ENCODE measurements at places on chromosomes 13 and 19.

- no peak for DNase-seq
Observed at GRCh38 chr19:2758601-2759313, 18.9 kb upstream of the SLC39A3 start.

DNA sequence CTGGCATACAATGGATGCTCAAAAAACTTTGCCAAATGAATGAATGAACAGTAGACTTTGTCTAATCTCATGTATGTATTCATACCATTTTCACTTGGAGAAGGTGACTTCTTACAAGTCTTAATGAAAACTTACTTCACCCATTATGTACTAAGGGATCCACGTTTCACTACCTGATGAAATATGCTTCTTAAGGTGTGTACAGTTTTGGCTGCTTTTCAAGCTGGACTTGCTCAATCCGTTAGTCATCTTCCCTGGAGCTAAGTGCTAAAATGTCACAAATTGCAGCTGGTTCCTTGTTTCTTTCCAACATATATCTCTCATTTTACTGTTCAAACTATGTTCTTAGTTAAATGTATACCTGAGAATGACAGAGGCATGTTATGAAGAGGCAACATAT, 4.2 kb upstream of the CCNA1 start:
- no peak for DNase-seq

DNA sequence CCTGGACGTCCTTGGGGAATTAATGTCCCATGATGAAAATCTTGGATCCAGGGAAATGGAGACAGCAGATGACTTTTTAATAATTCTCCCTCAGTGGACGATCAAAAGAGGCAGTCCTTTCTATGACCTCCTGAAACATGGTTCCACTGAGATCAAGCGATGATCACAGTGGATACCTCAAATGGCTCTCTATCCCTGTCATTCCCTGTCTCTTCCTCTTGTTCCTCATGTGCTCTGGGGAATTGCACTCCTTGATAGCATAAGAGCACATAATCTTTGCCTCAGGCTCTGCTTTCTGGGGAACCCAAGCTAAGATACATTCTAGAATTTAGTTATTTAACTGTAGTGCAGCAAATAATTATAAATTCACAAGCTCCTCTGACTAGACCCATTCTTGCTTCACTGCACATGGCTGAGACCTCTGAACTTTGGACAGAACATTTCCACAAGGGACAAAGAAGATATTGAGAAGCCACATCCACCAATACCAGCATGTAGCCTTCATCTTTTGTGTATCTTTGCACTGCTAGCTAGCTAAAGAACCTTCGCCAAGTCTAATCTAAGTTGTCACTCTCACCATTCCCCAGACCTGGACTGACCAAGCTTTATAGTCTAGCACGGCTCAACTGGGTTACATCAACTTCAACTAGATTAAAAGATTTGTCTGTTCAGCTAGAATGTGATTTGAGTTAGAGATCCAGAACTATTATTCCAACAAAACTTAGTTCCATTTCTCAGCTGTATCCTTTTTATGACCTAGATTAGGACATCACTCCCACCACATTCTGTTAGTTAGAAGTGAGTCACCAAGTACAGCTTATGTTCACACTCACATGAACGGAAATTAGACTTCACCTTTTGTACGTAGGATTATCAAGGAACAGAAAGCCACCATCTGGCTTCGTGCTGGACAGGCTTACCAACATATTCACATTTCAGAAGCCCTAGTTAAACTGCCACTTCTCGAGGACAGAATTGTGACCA, 142.7 kb downstream of the SUCLA2 start:
- no peak for DNase-seq

DNA sequence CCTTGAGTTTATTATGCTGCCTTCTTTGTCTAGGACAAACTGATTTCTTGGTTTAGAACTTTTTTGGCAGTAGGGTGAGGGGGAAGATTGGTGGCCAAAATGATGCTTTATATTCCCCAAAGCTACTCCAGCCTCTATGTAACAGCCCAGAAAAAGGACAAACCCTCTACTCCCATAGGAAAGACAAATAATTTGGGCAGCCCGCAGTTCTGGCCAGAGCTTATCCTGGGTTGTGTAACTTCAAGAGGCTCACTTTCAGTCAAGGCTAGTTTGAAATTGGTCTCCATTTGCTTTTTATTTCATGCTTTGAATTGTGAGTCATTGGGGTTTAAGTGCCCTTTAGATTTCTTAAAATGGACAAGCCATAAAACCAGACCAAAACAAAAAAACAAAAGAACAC, 142.3 kb downstream of the OLFM4 start:
- DNase-seq: no peak

DNA sequence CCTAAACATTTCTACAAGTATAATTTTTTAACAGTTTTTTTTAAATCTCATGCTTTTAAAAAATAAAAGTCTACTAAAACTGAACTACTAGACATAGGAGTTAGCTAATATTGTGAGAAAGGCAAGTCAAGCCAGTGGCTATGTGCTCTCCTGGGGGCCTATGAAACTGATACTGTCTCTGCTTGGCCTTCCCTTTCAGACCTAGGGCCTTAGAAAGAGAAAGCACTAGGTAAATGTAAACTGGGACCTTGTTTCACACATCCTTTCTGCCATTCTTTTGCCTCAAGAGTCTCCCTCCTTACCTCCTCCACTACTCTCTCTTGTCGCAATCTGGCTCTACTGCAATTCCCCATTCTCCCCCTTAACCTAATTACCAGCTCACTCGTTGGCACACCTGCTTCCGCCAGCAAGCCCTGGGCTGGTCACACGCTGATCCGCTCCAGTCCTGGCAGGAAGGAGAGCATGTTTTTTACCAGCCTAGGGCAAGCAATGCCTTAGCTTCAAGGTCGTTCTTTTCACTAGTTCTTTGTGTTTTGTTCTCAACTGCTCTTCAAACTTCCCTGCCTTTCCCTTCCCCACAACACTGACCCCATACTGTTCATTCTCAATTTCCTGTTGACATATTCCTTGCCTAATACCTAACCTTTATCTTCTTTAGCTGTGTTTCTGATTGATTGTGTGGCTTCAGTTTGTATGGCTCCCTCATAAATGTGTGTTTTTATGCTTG, 23.1 kb downstream of the TBC1D4 start:
- no peak for DNase-seq

DNA sequence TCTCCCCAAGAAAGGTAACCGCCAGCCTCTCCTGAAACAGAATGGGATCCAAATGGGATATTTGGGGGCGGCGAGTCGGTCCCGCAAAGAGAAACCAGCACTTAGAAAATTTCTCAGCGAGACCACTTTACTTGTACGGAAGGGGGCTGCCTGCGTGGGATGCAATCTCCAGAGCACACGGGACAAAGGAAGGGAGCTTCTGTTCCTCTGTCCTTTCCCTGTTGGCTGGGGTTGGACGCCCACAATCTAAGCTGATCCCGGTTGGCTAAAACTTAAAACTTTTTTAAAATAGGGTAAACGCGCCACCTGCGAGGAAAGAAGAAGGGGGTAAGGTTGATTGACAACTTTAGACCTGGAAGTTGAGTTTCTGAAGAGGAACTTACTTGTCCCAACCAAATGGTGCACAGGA, 826 bp upstream of the BSG start:
- DNase-seq: no peak

DNA sequence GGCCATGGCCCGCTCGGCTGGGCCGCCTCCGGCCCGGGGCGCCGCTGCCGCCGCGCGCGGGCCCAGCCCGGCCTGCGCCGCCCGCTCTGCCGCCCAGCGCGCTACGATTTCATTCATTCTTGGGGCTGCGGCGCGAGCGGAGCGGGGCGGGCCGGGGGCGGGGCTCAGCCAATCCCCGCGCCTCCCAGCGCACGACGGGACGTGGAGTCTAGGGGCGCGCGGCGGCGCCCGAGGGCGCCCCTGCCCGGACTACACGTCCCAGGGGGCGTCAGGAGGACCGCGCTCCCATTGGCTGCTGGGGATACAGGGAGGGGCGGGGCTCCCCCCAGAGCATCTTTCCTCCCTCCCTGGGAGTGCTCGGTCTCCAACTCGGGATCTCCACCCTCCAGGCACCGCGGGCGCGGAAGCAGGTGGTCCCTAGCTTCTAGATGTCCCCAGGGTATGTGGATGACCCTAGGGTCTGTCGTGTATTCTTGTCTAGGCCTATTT, 5.6 kb upstream of the DPF1 start:
- DNase-seq: peak; percentile 22

DNA sequence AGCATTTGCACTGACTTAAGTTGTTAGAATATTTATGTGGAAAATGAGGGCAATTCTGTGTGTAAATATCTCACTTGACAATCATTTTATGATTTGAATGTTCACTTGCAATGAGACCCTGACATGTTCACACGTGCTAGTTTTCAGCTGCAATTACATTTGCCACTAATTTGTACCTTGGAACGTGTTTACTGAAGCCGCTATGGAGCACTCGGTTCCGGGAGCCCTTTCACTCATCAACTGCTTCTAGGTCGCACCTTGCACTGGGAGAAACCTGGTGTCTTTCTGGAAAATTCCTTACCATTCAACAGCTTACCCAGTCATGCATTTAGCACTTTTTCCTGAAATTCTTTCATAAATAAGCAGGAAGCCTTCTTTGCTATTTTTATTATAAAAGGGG, 229.6 kb downstream of the ZIC5 start:
- DNase-seq: no peak

DNA sequence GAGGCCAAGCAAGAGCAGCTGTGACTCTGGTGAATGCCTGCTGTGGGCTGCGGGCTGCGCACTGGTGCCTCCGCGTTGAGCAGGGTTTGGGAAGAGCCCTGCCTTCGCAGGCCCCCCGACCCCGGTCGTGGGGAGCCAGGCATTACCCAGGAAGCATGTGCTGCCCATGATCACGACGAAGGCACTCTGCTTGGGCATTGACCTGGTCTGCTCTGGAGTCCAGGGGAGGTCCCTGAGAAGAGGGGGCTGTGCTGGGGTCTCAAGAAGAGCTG, 19.2 kb downstream of the RANBP3 start:
- DNase-seq: no peak

GRCh38 chr19:48454150-48454730, 1.1 kb upstream of the KCNJ14 start:
- DNase-seq: no peak

DNA sequence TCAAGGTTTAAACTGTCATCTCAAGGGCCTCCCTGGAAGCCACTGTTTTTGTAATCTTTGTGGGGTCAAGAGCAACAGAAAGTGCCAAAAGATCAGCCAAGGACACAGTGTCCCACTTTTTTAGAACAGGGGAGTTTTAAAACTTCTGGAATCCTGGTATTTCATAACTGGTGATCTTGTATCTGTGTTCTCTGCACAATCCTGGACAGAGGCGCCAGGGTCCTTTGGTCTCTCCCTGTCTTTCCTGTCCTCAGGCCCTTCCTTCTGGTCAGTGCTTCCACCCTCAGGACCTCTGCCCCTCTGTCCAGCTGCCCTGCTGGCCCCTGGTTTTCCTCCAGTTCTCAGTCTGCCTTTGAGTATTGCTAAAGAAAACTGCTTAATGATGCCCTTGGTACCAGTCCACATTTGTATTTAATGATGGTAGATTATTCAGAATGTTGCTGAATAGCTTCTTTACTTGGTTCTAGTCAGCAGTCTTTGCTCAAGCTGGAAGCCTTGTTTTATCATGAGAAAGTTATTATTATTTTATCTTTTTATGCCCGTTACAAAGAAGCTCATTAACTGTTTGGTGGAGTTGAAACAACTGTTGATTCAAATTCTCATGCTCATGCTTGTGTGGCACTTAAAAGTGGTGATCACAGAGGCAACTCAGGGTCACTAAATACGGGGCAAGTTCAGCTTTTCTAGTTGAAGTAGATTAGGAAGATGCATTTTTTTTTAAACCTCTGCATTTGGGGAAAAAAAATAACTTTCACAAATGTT, 47.5 kb downstream of the WASF3 start:
- no peak for DNase-seq

All from CD4-positive, alpha-beta T cell treated with Interleukin-6 at 100 ng/mL for 8 hours (primary cell).